Right forelimb (tissue), 1 donor: ENCODE measurements at places on chromosomes 3 and 15.

- no peak for DNase-seq
These were observed 539.1 kb downstream of the SI start for GRCh38 chr3:164539215-164539614.

DNA sequence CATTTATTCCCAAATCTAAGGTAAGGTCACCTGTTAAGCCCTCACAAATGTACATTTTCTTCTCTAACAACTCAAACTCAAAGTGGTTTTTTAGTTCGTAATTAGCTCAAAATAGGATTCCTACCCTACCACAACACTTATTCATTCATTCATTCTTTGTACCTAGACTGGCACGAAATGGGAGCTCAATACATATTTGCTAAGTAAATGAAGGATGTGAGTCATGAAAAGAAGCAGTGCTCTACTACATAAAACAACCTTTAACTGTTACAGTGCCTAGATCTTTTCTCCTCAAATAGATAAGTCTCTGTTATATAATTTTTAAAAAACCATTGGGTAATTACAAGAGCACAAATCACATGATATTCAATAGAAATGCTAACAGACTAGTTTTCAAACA lies 13.1 kb downstream of the RSL24D1 start:
- no peak for DNase-seq

DNA sequence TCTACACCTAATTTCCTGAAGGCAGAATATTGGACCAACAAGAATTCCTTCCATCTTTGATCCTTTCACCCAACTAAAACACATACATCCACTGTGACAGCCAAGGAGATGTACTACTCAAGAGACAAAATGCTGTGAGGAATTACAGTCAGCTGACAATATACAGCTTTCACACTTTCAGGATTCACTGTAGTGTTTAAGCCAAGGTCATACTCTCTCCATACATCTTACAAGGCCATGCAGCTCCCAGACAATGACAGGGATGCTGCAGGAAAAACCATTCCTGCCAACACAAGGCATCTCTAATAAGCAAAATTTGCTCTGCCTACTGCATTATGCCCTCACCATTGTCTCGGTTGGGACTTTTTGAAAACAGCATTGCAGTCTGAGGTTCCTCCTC lies 170.7 kb downstream of the TBC1D5 start:
- DNase-seq = no peak

- DNase-seq = no peak
These were observed 165.4 kb upstream of the AGTR1 start for GRCh38 chr3:148532326-148532725.

- no peak for DNase-seq
These were observed 22.9 kb downstream of the RAB6B start for GRCh38 chr3:133872781-133873180.
